Astrocyte (in vitro differentiated cells and primary cell): ENCODE measurements at places on chromosomes 7 and 10.

DNA sequence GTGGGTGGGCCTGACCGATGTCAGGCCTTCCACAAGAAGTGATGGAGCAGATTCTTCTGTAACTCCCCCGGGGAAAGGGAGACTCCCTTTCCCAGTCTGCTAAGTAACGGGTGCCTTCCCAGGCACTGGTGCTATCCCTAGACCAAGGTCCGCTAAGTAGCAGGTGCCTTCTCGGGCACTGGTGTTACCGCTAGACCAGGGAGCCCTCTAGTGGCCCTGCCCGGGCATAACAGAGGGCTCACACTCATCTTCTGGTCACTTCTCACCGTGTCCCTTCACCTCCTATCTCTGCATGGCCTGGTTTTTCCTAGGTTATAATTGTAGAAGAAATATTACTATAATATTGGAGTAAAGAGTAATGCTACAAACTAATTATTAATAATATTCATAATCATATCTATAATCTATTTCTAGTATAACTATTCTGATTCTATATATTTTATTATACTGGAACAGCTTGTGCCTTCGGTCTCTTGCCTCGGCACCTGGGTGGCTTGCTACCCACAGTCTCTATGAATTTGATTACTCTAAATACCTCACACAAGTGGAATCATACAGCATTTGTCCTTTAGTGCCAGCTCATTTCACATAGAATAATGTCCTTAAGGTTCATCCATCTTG is 1378.7 kb downstream of the XPNPEP1 start:
- peak; percentile 18 for DNase-seq

DNA sequence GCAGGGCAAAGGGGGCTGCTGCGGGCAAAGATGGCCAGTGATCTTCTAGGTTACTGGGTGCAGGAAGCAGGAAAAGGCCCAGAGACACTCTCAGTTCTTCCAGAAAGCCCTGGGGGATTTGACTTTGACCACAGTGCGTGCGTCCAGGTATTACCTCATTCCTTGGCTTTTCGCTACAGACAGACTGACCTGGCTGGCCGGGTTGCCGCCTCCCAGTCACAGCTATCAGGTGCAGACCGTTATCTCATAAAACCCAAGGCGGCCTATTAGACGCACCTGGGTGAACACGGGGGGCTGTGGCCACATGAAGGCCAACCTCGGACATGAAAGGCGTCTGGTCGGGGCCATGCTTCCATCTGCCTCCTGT is 80.3 kb downstream of the FOXL3 start:
- no peak for DNase-seq

DNA sequence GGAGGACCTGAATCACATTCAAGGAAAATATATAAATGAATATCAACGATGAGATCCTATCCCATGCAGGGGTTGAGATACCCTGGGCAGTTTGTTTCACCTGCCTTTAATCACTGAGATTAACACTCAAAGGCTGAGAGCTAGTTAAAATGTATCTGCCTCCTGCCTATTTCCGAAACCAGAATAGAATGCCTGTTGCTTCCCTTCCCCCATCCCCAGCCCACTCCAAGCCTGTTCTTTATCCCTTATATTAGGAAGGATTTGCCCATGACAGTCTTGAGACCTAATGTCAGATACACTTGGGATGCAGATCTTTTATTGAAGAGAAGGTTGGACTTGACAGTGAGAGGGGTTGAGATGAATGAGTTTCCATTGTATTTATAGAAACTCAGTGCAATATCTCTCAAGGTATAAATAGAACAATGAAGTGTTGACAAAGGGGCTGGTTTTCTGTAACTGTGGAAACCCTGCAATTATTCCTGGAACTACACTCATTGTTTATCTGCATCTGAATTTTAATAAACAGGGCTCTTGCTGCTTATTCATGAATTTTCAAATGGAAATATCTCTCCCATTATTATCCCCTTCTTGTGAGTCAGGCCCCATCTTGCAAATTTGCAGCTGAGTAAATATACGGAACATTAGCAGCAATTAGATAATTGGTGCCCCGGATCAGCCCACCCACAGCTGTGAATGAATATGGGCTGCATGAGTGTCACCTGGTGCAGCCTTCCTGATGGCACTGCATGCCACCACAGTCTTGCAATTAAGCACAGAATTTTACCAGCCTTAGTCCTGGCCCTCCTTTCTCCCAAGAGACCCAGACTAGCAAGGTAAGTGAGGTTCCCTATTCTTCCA is 66.7 kb downstream of the SORCS3 start:
- no peak for DNase-seq

GRCh38 chr10:88728107-88728763 is 22.2 kb downstream of the LIPK start:
- no peak for DNase-seq

- peak; percentile 30 for DNase-seq
Measured at GRCh38 chr7:73521636-73522104, 423 bp downstream of the BAZ1B start.

DNA sequence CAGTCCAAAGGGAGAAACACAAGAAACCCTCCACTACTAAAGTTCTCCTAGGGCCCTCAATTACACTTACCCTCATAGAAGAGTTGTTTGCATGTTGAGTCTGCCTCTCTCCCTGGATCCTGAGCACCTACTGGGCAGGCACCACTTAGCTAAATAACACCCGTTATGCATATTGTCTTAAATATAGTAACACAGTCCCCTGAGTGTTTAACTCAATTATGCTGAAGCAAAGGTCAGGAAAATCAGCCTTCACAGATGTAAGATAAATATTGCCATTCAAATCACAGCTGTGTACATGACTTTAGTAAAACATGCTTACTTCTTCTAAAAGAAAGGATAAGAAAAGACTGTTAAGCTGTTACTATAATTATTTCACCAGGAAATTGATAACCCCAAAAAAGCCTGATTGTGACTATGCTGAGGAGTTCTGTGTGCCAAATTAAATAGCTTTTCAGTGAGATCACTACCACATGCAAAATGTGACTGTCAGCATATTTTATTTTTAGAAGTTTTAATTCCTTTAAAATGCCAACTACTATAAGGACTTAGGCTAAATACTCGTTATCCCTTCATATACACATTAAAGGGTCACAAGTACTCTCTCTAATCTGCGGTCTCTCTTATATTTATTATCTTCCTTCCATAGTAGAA is 733.9 kb upstream of the PHF14 start:
- DNase-seq, result peak; percentile 12

DNA sequence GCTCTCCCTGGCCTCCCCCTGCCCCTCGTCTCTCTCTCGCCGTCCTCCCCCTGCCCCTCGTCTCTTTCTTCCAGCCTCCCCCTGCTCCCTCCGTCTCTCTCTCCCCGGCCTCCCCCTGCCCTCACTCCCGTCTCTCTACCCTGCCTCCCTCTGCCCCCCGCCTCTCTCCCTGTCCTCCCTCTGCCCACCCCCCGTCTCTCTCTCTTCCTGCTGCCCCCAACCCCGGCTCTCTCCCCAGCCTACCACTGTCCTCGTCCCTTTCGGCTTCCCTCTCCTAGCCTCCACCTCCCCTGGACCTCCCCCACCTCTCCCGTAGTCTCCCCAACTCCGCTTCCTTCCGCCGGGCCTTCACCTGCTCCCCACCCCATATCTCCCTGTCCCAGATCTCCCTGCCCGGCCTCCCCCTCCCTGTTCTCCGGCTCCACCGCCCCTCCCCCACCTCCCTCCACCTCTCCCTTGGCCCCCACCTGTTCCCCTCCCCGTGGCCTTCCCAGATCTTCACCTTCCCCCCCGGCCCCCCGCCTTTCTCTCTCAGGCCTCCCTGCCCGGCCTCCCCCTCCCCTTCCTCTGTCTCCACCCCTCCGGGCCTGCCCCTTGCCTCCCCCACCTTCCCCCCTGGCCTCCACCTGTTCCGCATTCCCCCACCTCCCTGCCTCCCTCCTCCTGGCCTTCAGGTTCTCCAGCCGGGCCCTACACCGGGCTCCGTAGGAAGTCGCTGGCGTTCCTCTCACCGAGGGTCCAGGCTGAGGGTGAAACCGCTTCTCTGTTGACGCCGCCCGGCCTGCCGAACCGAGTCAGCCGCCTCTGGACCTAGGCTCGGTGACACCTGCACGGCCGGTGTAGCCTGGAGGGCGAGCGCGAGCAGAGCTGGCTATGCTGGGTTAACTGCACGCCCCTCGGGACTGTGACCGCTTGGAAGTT is 1.2 kb downstream of the GET4 start:
- DNase-seq, result no peak

GRCh38 chr7:43905956-43906330 is 453 bp downstream of the URGCP start:
- DNase-seq, result peak; percentile 41

DNA sequence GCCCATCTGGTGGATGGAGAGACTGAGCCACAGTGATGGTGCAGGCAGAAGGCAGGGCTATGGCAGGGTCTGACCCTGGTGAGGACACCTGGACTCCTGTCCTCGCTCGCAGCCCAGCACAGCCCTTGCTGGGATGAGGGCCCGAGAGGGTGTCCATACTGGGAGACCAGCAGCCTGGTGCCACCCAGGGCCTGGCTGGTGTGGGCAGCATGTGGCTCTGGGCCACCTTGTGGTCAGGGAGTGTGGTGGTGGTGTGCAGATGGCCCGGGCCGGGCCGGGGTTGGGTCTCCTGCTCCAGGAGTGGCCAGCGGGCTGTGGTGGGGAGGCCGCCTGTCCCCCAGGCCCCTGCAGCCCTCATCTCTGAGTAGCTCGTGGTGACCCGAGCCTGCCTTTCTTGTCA is 14.9 kb downstream of the ADCY1 start:
- no peak for DNase-seq

GRCh38 chr7:50266635-50267386 is 37.7 kb upstream of the IKZF1 start:
- DNase-seq, result no peak

DNA sequence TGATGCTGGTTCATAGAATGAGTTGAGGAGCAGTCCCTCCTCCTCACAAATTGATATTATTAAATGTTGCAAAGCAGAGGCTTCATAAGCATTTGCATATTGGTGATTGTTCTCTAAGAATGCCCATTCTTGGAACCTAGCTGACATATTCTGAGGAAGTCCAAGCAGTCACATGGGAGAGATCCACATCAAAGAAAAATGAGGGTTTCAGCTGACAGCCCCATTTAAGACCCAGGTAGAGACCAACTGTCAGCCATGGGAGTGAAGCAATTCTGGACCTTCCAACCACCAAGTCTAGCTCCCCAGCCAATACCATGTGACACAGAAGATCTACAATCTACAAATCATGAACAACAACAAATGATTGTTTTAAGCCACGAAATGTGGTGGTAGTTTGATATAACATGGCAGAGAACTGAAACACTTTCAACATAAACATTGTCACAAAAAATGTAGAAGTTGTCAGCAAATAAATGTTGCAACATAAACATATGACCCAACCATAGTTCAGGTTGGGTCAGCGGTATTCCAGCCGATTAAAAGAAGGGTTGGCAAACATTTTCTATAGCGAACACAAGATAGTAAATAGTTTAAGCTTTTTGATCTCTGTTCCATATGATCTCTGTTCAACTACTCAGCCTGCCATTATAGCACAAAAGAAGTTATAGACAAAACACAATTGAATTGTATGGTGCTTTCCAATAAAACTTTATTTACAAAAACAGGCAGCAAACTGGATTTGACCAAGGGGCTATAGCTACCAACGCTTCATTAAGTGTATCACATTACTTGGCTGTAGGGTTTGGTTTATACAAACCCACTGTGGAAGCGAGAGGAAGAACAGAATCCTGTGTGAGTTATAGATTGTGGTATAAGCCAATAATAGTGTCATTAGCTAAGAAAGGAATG is 41.4 kb upstream of the MPP7 start:
- DNase-seq, result no peak

DNA sequence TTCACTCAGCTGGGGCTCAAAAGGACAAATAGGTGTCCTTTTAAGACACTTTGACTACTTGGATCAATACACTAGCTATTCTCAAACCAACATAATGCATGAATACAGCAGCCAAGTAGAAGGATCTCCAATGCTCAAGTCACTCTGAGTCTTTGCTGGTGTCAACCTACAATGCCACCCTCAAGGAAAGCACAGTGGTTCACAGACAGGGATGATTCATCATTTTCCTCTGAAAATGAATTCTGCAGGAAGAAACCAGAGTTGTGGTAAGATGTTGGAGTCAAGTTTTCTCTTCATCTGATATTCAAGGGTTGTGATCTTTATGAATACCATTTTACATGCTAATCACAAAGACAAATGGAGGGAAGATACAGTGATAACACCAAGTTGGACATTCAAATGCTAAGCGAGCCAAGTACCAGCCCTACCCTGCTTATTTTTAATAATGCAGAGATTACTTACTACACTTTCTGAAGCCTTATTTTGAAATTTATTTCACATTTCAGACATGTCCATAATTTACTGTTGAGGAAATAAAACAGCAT is 143.1 kb upstream of the FGFR2 start:
- DNase-seq, result peak; percentile 2

DNA sequence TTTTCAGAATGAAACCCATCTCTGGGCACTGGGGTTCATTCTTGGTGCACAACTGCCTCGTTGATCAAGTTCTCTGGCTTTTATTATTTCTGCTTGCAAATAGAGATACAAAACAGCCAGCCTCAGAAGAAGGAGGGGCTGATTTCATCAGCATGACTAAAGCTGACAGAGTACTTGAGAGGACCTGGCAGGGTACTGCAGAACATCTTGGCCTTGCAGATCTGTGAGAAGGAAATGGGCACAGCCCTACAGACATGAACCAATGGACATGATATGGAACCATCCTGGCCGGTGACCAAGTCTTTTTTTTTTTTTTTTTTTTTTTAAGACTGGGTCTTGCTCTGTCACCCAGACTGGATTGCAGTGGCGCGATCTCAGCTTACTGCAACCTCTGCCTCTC is 240.6 kb downstream of the VTI1A start:
- DNase-seq, result peak; percentile 18

DNA sequence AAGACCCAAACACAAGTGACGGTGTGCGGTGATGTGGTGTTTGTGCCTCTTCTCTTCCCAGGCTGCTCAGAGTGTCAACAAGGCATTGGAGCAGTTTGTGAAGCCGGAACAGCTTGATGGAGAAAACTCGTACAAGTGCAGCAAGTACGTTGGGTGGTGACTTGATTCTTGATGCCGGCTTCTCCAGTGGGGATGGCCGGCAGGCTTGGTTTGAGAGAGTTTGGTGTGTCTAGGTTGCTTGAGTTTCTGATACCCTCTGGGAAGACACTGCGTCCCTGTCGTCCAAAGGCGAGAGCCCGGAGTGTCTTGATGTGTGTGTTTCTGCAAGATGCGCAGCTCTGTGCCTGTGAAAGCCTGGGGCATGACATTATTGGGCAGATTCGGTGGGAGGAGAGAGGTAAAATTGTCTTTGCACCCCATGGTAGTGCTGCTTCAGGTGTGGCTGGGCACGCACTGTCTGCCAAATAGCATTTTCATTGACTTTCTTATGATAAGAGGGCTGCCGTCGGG is 111.8 kb downstream of the ANKRD61 start:
- no peak for DNase-seq

DNA sequence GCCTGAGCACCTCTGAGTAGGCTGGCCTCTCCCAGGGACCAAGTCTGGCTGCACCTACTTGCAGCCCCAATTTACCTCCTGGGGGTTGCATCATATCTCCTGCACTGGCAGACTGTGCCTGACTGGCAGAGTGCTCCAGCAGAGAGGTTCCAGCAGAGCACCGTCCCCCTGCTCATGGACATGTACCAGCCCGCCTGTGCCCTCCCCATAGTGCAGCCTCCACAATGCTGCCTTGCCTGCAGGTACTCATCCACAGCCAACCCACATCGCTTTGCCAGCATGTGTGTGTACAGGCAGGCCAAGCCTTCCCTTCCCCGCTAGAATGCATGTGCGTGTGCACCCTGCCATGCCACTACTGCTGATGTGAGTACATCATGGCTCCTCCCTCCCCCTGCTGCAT is 105.5 kb upstream of the NPSR1 start:
- DNase-seq, result no peak
